CD8-positive, alpha-beta memory T cell (primary cell): ENCODE measurements at places on chromosomes 5 and 9. TPM values are rescaled to one million over a fixed set of nuclear protein-coding genes. Genes with fewer than 3 reads are reported as not detected.

DNA sequence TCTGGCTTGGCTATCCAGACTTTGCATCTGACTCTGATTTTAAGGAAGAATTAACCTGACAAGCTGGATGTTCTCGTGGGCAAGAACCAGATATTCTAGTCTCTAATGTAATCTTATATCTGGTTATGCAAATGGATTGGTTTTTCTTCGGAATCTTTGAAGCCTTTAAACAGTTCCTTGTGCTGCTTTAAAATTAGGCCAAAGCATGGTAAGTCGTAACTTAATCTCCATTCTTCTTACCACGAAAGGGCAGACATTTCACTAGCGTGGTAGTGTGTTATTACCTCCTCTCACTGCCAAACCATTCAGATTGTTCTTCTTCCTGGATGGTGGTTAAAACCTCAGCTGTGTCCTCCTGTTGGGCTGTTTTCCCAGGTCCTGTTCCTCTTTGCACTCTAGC, 34.1 kb upstream of the TTC23L start:
- DNase-seq = no peak

GRCh38 chr5:10689391-10690081, 71.5 kb downstream of the DAP start:
- no peak for DNase-seq

- no peak for DNase-seq
These were observed 46.2 kb downstream of the TENT4A start for GRCh38 chr5:6759401-6759800.

GRCh38 chr9:93276973-93277372, 93.0 kb downstream of the WNK2 start:
- no peak for DNase-seq

DNA sequence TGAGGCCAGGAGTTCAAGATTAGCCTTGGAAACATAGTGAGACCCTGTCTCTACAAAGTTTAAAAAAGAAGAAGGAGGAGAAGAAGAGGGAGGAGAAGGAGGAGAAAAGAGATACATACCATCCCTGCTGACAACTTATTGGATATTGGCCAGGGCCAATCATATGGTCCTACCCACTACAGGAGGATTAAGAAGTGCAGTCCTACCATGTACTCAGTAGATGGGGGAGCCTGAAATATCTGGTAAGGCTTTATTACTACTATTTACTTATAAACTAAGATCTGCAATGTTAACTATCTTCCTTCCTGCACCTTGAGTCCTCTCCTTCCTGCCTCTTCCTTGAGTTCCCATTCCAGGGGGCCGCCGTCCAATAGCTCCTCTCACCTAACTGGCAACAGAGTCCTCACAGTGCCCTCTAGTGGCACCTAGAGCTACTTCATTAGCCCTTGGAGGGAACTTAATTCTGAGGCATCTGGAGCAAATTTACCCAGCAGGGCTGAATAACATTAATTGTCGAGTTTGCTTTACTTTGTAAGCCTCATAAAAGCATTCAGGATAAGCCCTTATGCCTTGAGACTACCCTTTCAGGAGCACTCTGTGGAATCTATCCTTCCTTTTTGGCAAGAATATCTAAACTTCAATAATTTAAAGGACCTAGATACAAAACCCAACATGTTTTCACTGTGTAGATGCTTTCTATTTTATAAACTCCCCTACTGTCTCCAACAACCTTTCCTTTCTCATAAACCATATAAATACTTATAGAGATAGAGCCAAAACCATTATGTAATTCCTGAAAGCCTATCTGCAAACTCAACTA, 39.1 kb upstream of the RANBP6 start:
- peak; percentile 65 for DNase-seq

DNA sequence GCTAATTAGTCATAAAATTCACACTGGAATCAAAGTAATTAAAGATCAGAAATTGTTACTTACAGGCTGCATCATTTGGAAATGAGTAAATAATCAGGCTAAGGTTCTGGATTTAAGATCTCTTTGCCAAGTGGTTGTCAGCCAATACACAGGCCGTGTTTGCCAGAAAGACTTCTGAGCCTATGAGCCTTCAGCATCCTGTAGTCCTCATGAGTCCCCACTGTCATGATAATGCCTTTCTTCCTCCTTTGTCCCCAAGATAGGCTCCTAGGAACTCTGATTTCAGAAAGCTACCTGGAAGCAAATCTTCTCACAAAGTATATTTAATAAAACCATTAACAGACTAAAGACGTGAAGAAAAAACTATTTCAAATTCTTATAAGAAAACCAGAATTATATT, 810.5 kb downstream of the DNAH5 start:
- DNase-seq = no peak

The RALGDS gene
- total RNA-seq = 67.8 TPM

The RANBP3L gene
- total RNA-seq = not detected

The PCDHGA3 gene
- not detected for total RNA-seq
